ENCODE measurements at places on chromosomes 12 and 14.

- no peak for DNase-seq
These were observed 13.0 kb upstream of the RIOX1 start for GRCh38 chr14:73477618-73478266.

DNA sequence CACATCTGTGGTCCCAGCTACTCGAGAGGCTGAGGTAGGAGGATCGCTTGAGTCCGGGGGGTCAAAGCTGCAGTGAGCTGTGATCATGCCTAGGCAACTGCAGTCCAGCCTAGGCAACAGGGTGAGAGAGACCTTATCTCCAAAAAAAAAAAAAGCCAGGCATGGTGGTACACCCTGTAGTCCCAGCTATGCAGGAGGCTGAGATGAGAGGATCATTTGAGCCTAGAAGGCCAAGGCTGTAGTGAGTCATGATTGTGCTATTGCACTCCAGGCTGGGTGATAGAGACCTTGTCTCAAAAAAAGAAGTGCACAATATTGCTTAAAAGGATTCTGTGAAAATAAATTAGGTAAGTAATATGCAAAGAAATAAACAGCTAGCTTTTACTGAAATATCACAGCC, 17.0 kb downstream of the NAA25 start:
- no peak for DNase-seq

DNA sequence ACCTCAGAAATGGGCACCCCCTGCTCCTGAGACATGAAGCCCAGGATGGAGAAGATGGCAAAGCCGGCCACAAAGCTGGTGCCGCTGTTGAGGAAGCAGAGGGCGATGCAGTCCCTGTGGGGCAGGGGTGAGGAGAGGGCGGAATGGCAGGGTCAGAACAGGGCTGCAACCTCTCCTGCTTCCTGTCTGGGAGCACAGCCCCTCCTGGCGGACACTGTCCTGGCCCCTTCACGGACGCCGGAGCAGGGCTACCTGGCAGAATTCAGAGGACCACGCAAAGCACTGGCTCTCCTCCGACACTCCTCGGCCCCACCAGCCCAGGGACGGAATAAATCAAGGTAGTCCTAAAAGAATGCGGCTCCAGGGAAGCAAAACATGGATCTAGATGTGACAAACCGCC, 12.4 kb upstream of the SLC6A12 start:
- DNase-seq = no peak

- peak; percentile 36 for DNase-seq
These were observed 143.0 kb upstream of the DDHD1 start for GRCh38 chr14:53295985-53296582.

GRCh38 chr14:51738754-51739153, 87.0 kb downstream of the FRMD6 start:
- DNase-seq = no peak

DNA sequence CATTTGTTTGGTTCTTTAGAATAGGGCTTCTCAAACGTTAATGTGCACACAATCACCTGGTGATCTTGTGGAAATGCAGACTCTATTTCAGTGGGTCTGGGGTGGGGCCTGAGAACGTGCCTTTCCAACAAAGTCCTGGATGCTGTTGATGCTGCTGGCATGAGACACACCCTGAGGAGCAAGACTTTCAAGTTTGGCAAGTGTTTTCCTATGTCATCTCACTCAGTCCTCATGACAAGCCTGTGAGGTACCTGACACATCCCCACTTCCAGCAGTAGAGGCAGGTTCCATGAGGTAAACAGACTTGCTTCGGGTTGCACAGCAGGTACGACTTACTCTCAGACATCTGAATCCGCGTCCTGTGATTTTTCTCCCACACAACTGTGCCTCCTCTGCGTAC, 147.1 kb downstream of the MYRFL start:
- no peak for DNase-seq

DNA sequence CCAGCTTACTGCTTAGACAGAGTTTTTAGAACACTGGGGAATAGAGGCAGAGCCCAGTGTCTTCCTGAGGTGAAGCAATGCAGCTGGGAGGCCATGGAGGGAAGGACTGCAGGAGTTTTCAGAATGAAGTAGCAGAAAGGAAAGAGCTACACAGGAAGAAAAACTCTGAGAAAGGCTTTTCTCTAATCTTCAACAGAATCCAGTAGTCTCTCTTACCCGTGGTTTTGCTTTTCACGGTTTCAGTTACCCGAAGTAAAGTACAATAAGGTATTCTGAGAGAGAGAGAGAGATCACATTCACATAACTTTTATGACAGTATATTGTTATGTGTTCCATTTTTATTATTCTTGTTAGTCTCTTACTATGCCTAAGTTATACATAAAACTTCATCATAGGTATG, 761.6 kb downstream of the BCL11B start:
- DNase-seq = no peak

GRCh38 chr14:36069535-36069900, 107.0 kb downstream of the PTCSC3 start:
- peak; percentile 58 for DNase-seq

GRCh38 chr14:89085737-89086382, 261.4 kb downstream of the TTC8 start:
- DNase-seq = no peak

DNA sequence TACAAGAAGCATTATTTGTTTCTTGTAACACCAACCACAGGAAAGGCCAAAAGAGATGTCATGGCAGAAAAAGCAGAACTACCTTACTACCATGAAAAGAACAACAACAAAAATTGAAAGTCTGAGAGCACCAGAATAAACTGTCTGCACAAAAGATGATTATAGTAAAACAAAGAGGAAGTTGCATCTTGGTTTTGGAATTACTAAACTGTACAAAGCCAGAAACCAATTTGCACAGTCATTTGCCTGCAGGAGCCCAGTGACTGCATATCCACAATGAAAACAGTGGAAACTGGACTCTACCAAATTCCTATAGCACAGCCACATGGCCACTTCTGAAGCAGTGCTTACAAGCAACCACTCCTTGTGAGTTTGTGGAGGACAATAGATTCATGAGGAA, 276.2 kb downstream of the SSPN start:
- no peak for DNase-seq

GRCh38 chr14:65910108-65910786, 497.7 kb downstream of the FUT8 start:
- peak; percentile 5 for DNase-seq

GRCh38 chr12:60803147-60803546, 1207.3 kb downstream of the SLC16A7 start:
- no peak for DNase-seq

- DNase-seq = no peak
These were observed 34.5 kb upstream of the PTGR2 start for GRCh38 chr14:73817020-73817655.

GRCh38 chr14:61749264-61749663, 13.0 kb upstream of the SNAPC1 start:
- peak; percentile 54 for DNase-seq

DNA sequence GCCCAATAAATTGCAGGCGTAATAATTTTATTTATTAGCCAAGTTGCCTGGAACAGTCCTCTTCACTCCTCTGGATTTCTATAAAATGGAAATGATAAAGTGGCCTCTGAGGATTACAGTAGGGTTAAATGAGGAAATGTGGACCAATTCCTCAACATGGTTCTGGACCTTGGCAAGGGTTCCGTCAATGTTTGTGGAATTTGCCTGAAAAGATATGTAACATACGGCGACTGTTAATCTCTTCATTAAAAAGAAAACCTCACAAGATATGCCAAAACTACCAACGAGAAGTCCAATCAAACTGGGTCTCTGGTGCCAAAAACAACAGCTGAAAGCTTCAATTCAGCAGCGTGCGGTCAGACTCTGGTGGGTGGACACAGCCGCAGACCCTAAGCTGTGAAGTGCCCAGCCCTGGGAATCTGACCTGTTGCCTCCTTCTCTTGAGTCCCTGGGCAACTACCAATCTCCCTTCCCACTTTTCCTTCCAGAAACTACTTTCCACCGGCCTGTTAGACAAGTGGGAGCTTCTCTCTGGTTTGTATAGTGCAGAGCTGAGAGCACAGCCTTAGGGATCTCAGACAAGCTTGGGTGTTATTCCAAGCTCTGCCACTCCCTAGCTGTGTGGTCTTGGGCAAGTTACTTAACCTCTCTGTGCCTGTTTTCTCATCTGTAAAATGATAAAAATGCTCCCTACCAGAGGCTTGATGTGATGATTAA, 190.5 kb upstream of the GSC start:
- no peak for DNase-seq

- no peak for DNase-seq
These were observed 20.9 kb downstream of the HIP1R start for GRCh38 chr12:122855928-122856831.

GRCh38 chr12:3453990-3454680, 36.9 kb upstream of the PRMT8 start:
- DNase-seq = peak; percentile 39

DNA sequence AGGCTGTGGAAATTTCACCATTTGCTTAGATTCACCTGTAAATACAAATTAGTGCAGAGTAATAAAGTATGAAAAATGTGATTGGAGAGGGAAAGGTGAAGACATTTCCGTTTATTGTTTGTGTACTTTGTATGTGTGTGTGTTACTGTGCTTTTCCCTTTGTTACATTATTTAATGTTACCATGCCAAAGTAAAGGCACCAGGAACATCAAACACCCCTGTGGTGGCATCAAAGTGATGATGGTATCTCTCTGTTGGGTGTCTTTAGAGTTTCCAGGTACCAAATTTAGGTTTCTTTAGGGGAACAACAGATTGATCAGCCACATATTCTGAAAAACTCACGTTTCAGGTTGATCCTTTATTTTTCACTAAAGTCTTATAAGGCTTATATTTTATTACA, 189.0 kb upstream of the FBXO33 start:
- DNase-seq = no peak

GRCh38 chr12:1297639-1298175, 296.7 kb downstream of the FBXL14 start:
- no peak for DNase-seq

DNA sequence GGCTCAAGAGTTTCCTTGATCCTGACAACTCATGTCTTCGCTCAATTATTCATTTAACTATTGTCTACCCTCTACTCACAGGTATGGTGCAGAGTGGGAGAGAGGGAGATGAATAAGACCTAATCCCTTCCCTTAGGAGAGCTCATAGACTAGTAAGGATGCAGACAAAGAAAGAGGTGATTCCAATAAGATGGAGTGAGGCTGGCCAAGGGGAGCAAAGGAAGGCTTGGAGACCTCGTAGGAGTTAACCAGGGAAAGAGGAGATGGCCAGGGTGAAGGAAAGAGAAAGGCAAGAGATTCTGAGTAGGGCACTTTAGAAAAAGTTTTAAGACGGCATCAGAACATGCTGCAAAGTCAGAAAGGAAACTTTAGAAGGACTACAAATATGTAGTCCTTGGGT, 588.5 kb downstream of the VRK1 start:
- DNase-seq = no peak

All from RKO (cell line).